Frontal cortex (tissue), 4 donors: ENCODE measurements at places on chromosomes 7 and 10.

- no peak for DNase-seq
Measured at GRCh38 chr7:99623091-99623693, 6.4 kb downstream of the ZSCAN25 start.

GRCh38 chr7:46848944-46849343 lies 733.0 kb downstream of the TNS3 start:
- DNase-seq = no peak

- DNase-seq = no peak
Measured at GRCh38 chr7:27144781-27145164, 1.3 kb upstream of the HOXA5 start.

DNA sequence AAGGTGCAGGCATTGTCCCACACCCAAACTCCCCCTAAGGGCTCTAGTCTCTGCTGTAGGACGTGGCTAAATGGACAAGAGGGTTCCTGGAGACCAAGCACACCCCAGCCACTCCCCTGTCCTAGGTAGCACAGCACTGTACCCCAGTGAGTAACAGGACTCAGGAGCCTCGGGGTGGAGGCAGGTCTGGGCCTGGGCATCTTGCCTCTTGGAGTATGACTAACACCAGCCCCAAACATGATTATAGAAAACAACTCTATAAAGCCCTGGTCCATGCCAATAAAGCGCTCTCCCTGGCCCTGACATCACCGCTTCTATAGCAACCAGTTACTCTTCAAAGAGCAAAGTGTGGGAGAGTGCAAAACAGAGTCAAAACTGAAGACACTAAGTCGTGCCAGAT lies 195.0 kb downstream of the CALN1 start:
- DNase-seq = no peak

DNA sequence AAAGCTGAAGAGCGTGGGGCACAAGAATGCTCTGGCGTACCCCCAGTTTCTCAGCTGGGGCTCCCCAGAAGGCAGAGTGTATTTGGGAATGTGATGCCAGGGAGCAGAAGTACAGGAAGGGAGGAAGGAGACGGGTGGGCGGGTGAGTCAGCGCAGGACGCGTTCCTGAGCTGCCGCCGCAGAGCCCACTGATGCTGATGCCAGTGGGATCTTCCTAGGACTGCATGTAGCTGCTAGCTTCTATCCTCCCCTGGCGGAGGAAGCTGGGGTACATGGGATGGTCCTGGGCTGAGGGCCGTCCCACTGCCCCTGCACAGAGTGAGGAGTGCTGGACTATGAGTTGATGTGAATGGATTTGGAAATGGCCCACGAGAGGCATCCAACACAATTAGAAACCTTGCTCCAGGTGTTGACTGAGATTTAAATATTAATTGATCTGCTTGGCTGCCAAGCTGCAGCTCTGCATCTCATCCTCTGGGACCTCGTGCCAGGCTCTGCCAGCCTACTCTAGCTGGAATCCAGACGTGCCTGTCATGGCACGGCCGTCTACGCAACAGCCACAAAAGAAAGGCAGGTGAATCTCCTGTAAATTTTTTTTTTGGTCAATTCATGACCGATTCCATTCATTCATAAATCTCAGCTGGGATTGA lies 66.2 kb upstream of the RHEB start:
- no peak for DNase-seq

- no peak for DNase-seq
Measured at GRCh38 chr10:103481974-103482531, 3.0 kb upstream of the CALHM3 start.

- DNase-seq = no peak
Measured at GRCh38 chr10:11003679-11004078, 14.0 kb upstream of the CELF2 start.
